ENCODE measurements at places on chromosomes 12 and 14. TPM values are rescaled to one million over a fixed set of nuclear protein-coding genes. Genes with fewer than 3 reads are reported as not detected.

The IFNG-AS1 gene
- total RNA-seq = not detected

DNA sequence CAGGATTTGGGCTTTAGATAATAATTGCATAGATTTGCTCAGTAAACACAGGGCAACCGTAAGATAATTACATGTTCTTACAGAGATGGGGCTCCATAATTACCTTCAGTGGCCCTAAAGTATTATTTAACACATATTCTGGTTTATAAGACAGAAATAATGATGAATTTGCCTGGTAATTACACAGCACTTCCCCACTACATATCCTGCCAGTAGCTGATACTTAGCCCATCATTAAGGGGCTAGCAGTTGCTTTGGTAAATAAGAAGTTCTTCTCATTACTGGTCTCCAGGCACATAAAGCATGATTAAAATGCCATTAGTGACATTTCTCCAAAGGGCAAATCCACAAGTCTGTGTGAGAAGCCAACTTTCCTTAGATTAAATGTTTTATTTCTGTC lies 158.7 kb downstream of the NUAK1 start:
- no peak for DNase-seq

DNA sequence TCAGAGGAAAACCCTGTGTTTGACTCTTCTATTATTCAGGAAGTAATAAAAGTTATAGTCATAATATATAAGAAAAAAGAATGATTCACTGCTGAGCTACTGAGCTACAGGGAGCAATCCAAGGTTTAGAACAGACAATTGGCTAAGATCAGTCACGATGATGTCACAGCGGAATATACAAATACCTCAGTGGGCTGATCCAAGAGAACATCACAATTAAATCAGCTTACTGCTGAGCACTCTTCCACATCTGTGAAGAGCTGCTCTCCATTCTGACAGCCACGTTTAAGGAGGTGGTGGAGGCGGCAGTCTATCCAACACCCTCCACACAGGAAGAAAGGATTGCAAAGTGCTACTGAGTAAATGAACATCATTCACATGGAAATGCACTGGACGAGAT lies 271.0 kb downstream of the APAF1 start:
- DNase-seq = no peak

DNA sequence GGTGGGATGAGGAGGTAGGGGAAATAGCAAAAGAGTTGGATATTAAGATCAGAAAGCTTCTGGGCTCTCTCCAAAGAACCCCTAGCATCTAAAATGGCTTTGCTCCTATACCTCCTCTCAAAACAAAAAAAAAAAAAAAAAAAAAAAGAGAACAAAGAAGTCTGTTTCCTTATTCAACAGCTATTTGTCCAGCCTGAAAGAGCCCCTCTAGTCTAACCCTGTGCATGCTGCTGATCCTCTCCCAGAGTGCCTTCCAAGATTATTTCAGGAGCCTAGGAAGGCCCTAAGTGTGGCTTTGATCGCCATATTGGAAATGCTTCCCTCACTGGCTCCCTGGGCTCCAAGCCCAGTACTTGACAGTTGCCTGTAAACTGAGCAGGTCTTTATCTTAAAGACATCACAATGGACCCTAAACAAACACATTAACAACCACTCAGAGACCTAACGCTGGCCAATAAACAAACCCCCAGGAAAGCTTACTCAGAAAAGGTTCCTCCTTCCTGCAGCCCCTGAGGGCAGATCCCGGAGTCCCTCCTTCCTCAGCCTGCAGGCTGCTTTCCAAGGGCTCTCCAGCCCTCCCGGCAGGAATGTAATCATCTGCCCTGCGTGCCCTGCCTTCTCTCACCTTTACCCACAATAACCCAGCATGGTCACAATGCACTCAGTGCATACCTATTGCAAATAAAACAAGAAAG lies 17.4 kb upstream of the COL2A1 start:
- DNase-seq = no peak

DNA sequence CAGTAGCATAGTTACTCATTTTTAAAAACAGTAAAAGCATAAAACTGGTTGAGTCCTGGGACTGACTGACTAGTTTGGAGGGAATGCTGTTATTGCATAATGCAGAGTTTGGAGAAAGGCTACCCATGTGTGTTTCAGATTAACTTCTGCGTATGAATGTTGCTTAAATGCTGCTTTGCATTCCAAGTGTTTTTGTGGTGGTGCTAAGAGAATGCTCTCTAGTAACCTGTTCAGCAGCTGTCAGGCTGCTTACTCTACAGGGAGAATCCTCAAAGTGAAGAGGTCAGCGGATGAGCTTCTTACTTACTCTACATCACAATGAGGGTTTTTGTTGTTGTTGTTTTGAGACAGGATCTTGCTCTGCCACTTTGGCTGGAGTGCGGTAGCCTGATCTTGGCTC lies 4.3 kb downstream of the DLST start:
- no peak for DNase-seq

DNA sequence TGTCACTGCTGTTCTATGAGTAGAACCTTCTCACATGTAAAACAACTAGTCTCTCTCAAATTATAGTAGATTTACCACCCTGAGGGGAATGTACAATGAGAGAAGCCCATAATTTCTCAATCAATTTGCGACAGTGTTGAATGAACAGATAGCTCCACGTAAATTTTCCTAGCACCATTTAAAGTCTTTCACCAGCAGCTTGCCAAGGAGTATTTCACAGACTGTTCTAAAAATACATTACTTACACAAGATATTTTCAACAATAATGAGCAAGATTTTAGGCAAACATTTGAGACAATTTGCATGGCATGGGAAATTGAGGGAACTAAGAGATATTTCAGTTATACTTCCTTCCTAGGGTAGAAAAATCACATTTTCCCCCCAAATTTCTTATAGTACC lies 151.6 kb downstream of the KICS2 start:
- DNase-seq = no peak

DNA sequence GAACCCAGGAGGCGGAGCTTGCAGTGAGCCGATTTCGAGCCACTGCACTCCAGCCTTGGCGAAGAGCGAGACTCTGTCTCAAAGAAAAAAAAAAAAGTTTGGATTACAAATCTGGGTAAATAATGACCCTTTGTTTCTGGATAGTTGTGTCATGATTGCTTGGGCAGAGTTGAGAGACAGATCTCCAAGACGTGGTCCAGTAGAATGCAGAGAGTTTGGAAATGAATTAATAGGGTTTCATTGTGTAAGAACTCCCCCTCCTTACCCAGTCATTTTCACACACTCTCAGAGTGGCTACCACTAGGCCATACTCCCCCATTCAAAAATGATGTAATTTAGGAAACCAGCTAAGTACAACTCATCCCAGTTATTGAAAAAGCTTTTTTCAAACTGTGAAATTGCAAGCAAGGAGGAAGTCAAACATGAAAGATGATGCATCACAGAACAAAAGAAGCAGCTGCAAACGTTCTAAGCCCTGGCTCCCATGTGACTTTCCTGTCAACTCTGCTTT lies 1331.9 kb downstream of the AACS start:
- DNase-seq = no peak
